Stimulated activated CD8-positive, alpha-beta memory T cell treated with anti-CD3 and anti-CD28 coated beads, Interleukin-7, amount 100 ng/mL, for 24 hours (primary cell): ENCODE measurements at places on chromosomes 12 and 14.

DNA sequence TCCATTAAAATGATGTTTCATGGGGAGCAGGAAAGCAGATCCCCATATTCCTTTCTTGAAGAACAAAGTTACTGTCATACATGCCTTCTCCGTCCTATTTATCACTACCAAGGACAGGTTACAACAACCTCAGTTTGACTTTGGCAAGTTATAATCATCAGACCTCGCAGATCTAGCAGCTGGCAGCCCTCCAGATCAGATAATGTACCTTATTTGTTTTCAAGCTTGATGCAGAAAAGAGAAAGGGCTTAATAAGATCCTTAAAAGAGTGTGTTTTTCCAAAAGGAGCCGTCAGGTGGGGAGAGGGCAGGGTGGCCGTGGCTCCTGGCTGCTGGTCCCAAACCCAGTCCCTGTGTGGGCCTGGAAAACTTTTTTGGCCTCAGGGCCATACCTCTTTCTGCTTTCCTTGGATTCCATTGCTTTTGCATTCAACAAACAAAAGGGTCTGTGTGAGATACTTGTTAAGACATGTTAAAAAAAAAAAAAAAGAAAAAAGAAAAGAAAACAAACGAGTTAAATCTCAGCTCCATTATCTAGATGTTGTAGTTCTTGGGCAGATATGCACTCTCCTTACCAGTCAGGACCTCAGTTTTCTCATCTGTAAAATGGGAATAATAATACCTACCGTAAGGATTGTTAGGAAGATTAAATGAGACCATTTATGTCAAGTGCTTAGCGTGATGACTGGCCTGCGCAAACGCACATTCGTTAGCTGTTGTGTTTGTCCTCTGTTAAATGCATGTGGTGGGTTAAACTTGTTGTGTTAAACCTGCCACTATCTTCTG, 64.6 kb downstream of the B4GALNT3 start:
- no peak for DNase-seq

DNA sequence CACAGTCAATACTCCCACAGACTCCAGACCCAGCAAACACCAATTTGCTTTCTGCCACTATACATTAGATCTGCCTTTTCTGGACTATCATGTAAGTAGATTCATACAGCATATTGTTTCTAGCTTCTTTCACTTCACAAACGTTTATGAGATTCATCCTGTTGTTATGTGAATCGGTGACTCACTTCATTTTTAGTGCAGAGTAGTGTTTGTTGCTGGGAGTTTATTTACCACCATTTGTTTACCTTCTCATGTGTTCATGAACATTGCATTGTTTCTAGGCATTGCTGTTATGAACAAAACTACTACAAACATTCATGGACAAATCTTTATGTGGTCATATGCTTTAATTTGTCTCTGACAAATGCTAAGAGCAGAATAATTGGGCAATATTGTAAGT, 807.8 kb upstream of the TMEM132C start:
- no peak for DNase-seq

GRCh38 chr14:68633131-68633991, 159.5 kb downstream of the ZFP36L1 start:
- no peak for DNase-seq

- DNase-seq, result peak; percentile 63
Observed at GRCh38 chr14:105065280-105066228, at the start of gene GPR132. GPR132 (minus strand) TSS chr14:105065430; CDS start chr14:105055420, 10,010 bp downstream.

GRCh38 chr12:104748356-104748755, 209.7 kb downstream of the SLC41A2 start:
- DNase-seq, result no peak

DNA sequence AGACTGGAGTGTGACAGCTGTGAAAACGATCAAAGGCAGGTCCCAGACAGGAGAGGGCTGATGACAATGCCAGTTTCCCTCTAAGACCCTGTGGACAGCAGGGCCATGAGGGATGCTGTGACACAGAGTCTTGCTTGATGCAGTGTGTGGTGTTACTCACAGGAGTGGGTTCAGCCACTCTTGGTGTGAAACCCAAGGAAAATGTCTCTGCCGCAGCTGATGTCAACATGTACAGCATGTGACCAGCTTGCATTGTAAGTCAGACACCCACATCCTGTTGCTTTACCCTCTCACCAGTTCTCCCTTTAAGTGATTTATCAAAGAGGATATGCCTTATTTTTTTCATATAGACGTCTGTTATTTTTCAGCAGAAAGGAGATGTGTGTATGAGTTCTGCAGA, 268.6 kb downstream of the BTG1 start:
- peak; percentile 53 for DNase-seq

- DNase-seq, result no peak
Observed at GRCh38 chr14:96461950-96462798, 40.0 kb upstream of the PAPOLA start.

- DNase-seq, result no peak
Observed at GRCh38 chr12:52895726-52896189, 9.1 kb downstream of the KRT8 start.

GRCh38 chr12:112751844-112752243, 39.7 kb upstream of the RPH3A start:
- DNase-seq, result no peak

- DNase-seq, result no peak
Observed at GRCh38 chr12:3644104-3644503, 108.8 kb downstream of the CRACR2A start.

GRCh38 chr12:47837190-47838171, 17.8 kb upstream of the HDAC7 start:
- no peak for DNase-seq

DNA sequence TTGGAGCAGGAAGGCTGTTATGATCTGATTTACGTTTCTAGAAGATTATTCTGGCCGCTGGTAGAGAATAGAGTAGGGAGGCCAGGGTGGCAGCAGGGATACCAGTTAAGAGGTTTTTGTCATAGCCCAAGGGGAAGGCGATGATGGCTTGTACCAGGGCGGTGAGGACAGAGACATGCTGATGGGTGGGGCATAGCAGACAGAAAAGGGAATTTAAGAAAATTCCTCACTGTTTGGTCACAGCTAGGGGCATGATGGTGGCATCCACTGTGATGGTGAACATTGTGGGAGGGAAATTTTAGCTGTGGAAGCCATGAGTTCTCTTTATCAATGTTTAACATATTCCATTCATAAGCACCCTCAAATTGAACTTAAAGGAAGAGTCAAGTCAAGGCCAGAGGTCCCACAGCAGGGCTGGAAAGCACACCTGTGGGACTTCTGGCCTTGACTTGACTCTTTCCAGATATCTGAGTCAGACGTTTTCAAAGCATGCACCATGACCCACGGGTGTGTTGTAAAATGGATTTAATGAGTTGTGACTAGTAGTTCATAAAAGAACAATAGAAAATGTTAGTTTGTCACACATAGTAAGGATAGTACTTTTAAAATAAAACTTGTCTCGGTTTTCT, 134.6 kb downstream of the CHST11 start:
- DNase-seq, result no peak

- DNase-seq, result no peak
Observed at GRCh38 chr12:93453633-93454032, 11.9 kb upstream of the UBE2N start.

GRCh38 chr12:58774731-58775130, 145.6 kb downstream of the LRIG3 start:
- no peak for DNase-seq

DNA sequence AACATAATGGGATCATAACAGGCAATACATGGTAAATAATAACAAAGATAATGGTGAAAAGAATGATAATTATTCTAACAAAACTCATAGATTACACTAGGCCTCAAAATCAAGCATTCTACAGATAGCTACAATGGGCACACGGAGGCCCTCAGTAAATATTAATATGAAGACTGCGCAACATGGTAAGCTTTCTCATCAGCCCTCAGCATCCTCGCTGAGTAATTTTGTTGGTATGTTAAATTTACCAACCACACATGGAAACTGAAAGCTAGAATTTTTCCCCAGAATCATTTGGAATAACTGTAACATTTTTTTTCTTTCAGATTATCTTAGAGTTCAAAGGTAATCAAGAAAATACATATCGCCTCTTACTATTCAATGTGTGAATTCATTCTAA, 74.2 kb upstream of the PYGL start:
- DNase-seq, result no peak

DNA sequence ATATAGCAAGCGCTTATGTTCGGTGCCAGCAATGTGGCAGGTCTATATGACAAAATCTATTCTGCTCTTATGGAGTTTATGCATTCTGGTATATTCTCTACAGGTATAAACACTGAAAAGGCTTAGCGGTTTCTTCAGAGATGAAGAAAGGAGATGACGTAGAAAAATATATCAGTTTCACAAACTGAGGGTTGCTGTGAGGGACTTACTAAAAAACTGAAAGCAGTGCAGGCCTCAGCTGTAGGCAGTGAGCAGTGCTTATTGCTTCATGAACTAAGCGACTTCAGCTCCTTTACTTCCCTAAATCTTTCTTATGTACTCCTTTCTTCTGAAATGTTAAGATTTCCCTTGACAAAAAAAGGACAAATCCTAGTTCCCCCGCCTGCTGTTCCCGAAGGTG, 4.5 kb downstream of the DDX47 start:
- DNase-seq, result no peak

GRCh38 chr12:117574655-117575054, 213.2 kb upstream of the NOS1 start:
- no peak for DNase-seq

- DNase-seq, result no peak
Observed at GRCh38 chr12:80230068-80230467, 130.7 kb downstream of the OTOGL start.

GRCh38 chr14:68986926-68987652, 8.0 kb upstream of the ACTN1 start:
- no peak for DNase-seq

- no peak for DNase-seq
Observed at GRCh38 chr12:33439587-33440011, at the start of gene SYT10. SYT10 (minus strand) TSS chr12:33439819; CDS start chr12:33439522, 297 bp downstream.

DNA sequence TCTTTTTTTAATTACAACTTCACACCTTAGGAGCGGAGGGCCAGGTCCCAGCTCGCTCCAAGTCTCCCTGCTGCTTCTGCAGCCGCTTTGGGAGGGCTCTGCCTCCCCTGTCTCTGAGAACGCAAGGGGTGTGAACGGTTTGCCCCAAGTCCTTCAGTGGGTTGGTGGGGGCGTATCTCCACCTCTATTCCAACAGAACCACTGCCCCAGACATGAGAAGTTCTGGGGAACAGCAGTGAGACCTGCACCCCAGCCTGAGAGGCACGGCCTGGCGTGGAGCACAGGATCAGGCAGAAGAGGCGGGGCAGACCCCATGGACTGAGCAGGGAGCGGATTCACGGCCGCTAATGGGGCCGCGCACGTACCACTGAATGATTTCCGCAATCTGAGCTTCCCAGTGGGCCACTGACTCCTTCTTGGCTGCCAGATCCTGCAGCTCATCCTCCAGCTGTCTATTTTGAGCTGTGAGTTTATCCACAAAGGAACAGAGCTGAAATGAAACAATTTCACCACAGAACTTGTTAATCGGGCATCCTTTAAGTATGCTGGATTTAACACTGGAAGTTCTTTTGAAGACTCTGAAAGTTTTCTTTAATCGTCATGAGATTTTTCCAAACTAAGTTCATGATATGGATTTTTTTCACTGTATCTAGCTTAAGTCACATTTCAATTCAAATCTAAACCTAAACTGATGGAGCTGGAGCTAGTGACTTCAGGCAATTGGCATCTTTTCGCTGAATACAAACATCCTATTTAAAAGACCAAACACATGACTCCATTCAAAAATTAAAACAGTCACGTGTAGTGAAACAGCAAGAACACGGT, 44.4 kb downstream of the AMN start:
- DNase-seq, result no peak

GRCh38 chr12:8771072-8771471, 51.3 kb upstream of the A2ML1 start:
- no peak for DNase-seq

DNA sequence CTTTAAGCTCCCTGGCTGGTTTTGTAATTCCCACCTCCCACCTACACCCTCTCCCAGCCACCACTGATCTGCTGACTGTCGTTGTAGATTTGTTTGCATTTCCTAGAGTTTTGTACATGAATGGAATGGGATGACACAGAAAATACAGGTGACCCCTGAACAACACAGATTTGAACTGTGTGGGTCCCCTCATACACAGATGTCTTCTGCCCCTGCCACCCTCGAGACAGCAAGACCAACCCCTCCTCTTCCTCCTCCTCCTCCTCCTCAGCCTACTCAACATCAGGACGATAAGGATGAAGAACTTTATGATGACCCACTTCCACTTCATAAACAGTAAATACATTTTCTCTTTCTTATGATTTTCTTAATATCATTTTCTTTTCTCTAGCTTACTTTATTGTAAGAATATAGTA, 28.8 kb downstream of the SYNE3 start:
- no peak for DNase-seq

DNA sequence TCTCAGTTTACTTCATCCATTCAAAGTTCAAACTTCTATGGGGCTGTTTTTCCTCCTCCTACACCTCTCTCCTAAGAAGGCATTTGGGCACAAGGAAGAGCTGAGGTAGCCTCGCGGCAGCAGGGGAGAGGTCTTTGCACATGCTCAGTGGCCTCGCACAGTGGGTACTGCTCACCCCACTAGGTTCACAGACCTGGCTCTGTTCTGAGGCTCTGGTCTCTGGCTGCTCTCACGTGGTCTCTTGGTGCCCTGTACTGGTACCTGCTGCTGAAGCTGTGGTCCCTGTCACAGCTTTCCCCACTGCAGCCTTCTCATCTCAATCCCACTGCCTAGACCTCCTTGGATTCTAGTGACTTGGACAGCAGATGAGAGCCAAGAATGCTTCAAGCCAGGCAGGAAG, 134.7 kb upstream of the CRY1 start:
- no peak for DNase-seq

- no peak for DNase-seq
Observed at GRCh38 chr14:69909826-69910550, 30.8 kb downstream of the SMOC1 start.

DNA sequence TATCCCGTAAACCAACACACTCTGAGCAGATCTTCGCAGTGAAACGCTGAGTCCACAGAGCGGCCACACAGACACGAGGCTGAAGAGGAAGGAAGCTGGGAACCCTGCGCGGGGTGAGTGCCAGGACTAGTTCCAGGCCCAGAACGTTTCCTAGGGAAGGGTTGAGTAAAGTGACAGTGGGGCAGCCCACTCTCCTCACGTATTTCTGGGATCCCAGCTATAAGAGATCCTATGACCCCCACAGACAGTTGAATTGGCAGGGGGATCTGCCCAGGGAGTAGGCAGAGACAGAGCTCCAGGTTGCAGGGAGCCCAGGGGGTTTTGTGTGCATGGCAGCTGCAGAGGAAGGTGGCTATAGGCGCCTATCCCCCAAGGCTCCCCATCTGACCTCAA, 51.1 kb downstream of the GTF2A1 start:
- DNase-seq, result no peak

GRCh38 chr12:77594366-77594765, 236.3 kb upstream of the NAV3 start:
- no peak for DNase-seq

- no peak for DNase-seq
Observed at GRCh38 chr14:23121361-23121771, 2.3 kb upstream of the CEBPE start.

- no peak for DNase-seq
Observed at GRCh38 chr14:103198131-103199105, 75.2 kb downstream of the TNFAIP2 start.

GRCh38 chr14:63897721-63898163, 44.9 kb downstream of the SYNE2 start:
- DNase-seq, result no peak
